ENCODE measurements at places on chromosomes 3 and 15.

GRCh38 chr3:123637131-123637530, 52.3 kb upstream of the HACD2 start:
- DNase-seq, result no peak

DNA sequence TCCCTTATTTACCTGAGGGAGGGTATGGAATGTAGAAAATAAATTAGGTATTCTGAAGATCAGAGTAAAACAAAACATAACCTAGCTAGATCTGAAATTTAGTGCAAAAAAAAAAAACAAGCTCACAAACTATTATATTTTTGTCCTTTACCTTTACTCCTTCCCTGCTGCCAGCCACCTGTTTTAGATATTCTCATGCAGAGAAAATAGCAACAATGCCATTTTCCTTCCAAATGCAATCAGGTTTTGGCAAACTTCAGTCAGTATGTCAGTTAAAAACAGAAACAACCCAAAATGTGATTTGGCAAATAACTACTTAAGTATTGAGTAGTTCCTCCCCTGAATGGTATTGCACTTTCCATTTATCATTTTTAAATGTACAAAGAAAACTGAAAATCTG, 35.8 kb downstream of the PEAK1 start:
- no peak for DNase-seq

DNA sequence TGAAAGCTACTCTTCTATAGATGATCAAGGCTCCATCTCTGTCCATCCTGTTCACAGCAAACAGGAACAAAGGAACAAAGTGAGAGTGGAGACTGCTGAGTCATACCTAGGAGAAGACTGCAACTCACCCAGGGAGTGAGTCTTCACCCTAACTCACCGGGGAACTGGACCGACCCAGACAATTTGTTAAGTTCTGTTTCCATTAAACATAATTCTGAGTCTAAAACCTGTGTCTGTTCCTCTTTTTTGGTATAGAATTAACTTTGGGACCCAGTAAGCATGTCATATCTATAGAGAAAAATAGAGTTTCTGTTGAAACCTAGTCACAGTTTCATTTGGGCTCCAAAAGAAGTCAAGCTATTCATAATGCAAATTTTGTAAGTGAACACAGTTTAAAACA, 21.6 kb downstream of the CCDC80 start:
- DNase-seq, result no peak

- no peak for DNase-seq
Measured at GRCh38 chr3:156522673-156523072, 32.2 kb downstream of the SSR3 start.

DNA sequence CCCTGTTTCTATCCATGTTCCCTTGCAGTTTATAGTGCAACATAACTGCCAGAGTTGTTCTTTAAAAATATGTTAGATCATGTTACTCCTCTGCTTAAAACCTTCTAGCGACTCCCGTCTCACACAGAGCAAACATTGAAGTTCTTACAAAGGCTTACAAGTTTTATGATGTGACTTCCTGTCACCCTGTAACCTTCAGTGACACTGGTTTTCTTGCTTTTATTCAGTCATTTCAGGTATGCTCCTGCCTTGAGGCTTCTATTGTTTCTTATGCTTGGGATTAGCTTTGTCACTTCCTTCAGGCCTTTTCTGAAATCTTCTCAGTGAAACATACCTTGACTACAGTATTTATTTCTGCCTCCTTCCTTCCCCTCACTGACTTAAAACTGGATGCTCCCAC, 252.1 kb downstream of the DOCK3 start:
- no peak for DNase-seq

GRCh38 chr3:41352510-41352909, 153.2 kb downstream of the CTNNB1 start:
- no peak for DNase-seq

- DNase-seq, result no peak
Measured at GRCh38 chr15:85757073-85757938, 37.4 kb downstream of the KLHL25 start.

DNA sequence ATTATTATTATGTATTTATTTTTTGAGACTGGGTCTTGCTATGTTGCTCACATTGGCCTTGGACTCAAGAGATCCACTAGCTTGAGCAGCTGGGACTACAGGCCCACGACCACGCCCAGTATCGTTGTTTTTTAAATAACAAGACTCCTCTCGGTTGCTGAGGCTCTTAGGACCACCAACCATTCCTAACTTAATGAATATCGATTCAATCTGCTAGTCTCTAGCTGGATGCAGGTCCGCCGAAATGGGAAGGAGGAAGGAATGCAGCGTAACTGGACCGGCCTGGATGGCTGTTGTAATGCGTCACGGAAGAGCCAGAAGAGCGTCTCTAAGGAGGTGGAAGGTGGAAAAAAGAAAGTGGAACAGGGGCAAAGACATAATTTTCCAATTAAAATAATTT, 1.7 kb downstream of the ANXA2 start:
- no peak for DNase-seq

DNA sequence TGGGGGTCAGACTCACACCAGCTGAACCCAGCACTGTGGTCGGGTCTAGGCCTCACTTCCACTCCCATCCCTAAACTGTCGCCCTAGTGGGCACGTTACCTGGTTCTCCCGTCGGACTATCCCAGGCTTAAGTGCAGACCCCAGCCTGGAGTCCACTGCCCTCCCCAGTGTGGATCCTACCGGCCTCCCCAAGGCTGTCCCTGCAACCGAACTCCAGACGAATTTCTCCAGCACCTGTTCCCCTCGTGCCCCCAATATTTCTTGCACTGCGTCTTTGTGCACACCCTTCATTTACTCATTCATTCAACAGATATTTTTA, 26.5 kb downstream of the SLC41A3 start:
- no peak for DNase-seq

DNA sequence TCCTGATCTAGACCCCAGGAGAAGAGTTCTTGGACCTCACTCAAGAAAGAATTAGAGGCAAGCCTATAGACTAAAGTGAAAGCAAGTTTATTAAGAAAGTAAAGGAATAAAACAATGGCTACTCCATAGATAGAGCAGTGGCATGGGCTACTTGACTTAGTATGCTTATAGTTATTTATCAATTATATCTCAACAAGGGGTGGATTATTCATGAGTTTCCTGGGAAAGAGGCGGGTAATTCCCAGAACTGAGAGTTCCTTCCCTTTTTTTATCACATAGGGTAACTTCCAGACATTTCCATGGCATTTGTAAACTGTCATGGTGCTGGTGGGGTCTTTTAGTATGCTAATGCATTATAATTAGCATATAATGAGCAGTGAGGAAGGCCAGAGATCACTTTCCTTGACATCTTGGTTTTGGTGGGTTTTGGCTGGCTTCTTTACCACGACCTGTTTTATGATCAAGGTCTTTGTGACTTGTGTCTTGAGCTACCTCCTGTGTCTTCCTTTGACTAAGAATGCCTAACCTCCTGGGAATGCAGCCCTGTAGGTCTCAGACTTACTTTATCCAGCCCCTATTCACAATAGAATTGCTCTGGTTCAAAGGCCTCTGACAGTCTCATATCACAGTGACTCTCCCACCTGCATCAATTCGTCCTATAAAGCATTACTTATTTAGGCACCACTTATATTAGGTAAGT, 35.3 kb upstream of the PLSCR2 start:
- no peak for DNase-seq

DNA sequence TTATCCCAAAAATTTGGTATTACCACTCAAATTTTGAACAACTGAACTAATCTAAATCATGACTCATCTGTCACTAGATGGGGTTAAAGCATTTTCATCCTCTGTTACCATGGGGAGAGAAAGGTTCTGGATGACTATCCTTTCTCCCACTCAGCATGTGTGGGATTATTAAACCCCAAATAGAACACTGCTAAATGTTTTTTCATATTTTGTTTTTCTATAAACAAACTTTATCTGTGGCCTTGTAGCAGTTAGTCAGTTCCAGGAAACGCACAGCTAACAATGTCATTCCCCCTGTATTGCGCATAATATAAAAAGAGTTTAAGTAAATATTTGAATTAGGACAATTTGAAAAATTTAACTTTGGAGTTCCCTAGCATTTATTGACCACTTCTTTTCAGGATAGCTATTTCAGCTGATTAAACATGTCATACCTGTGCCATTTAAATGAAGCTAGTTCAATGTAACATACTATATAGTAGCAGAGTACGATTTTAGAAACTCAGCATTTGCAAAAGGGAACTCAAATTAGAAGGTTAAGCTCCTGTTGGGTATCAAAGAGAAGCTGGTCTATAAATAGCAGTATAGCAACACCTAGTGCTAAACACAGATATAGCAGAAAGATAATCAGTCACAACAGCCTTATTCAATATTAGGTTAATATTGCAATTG, 9.2 kb upstream of the TMEM212 start:
- DNase-seq, result no peak

GRCh38 chr3:115512565-115513415, 110.5 kb upstream of the GAP43 start:
- DNase-seq, result no peak

- DNase-seq, result no peak
Measured at GRCh38 chr3:175246766-175247165, 387.6 kb downstream of the NAALADL2 start.

DNA sequence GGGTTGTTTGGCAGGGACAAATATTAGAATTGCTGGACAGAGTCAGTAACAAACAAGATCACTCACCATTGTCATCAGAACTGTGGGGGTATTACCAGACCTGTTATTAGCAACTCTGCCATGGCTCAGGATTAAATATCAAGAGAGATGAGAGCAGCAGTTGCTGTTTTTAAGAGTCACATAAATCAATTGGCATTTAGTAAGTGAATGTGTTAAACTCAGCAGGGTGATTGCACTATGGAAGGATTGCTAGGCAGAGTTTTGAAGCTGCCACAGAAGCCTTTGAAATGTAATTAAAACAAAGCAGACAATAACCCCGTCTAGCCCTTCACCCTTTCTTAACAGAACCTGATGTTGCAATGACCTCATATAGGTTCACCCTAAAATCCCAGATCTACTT, 238.8 kb downstream of the GAP43 start:
- no peak for DNase-seq

GRCh38 chr3:193868590-193868989, 267.4 kb upstream of the HES1 start:
- no peak for DNase-seq

DNA sequence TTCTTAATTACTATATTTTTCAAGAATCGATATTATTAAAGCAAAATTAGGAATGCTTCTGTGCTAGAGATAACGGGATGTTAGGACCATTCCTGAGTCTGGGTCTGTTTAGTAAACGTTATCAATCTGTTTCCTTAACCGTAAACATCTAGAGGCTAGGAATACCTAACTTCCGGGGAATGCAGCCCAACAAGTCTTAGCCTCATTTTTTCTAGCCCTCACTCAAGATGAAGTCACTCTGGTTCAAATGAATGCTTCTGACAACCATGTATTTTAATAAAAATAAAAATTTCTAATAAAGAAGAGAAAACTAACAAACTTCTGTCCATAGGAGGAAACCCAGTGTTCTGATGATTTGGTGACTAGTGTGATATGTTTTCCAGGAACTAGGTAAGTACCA, 11.1 kb upstream of the SELENOK start:
- no peak for DNase-seq

DNA sequence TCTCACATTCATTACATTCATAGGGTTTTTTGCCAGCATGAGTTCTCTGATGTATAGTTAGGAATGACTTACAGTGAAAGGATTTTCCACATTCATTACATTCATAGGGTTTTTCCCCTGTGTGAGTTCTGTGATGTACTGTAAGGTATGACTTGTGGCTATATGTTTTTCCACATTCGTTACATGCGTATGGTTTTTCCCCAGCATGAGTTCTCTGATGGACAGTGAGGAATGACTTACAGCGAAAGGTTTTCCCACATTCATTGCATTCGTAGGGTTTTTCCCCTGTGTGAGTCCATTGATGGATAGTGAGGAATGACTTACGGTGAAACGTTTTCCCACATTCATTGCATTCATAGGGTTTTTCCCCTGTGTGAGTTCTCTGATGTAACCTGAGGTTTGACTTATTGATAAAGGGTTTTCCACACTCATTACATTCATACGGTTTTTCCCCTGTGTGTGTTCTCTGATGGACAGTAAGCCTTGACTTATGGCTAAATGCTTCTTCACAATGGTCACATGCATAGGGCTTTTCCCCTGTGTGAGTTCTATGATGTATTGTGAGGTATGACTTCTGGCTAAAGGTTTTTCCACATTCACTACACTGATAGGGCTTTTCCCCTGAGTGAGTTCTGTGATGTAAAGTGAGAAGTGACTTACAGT, 47.4 kb downstream of the ZNF717 start:
- no peak for DNase-seq

GRCh38 chr15:41882689-41883483, 11.0 kb downstream of the SPTBN5 start:
- DNase-seq, result no peak

GRCh38 chr3:170709046-170709445, 123.2 kb upstream of the SLC7A14 start:
- no peak for DNase-seq

DNA sequence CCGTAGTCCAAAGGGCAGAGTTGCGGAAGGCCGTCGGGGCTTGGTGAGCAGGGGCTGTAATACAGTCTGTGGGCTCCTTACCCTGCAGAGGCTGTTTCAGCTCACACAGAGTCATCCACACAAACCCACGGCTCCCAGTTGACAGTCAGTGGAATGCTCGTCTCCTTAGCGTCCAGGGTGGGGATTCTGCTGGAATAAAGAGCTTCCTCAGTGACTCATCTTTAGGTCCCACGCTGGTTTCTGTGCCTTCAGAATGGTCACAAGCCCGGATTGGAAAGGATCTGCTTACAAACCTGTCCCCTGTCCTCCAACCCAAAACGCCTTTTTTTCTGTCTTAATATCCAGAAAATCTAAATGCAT, 201.3 kb upstream of the TPM1 start:
- DNase-seq, result no peak

DNA sequence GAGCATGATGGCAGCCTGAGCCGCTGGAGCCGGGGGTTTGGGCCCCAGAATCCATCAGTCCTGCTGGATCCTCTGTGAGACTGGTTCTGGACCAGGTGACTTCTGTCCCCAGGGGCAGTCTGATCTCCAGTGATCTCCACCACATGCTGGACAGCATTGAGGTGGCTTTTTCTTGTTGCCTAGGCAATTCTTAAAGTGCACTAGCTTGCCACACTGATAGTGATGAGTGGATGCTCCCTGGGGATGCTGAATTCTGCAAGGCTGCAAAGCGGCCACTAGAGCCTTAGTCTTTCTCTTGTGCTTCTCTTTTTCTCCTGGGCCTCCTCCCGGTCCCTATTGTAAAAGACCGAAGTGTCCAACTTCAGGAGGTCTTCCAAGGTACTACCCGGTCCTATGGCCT, 70.4 kb upstream of the ATP11B start:
- no peak for DNase-seq

GRCh38 chr3:40211579-40211978, 97.9 kb upstream of the EIF1B start:
- no peak for DNase-seq

DNA sequence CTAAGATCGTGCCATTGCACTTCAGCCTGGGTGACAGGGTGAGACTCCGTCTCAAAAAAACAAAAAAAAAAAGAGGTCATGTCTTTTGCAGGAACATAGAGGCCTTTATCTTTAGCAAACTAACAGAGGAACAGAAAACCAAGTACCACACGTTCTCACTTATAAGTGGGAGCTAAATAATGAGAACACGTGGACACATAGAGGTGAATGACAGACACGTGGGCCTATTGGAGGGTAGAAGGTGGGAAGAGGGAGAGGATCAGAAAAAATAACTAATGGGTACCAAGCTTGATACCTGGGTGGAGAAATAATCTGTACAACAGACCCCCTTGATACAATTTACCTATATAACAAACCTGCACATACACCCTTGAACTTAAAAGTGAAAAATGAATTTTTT, 401.4 kb upstream of the NAALADL2 start:
- DNase-seq, result no peak

Measured in activated T-helper 1 cell treated with anti-CD3 and anti-CD28 coated beads, Interleukin-2, amount 50 U/mL, for 16 hours (primary cell).